Fibroblast of skin of back (primary cell): ENCODE measurements at places on chromosomes 3 and 15.

GRCh38 chr3:53675022-53675697 is 171.1 kb downstream of the CHDH start:
- no peak for DNase-seq

DNA sequence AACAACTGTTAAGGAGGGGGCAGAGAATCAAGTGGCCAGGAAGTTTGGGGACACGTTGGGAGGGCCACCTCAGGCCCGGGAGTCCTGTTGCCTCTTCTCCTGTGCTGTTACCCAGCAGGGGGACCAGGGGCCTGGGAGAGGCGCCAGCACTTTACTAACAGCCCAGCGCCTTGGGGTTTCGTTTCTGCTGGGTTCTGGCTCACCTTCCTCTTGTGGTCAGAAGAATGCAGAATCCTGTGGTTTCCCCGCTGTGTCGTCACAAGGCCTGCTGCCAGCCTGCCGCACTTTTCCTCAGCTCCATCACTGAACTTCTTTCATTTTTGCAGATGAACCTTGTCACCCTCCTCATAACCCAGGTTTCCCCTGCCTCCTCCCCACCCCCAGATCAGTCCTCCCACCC is 67.7 kb downstream of the SLC30A4 start:
- DNase-seq, result peak; percentile 94

GRCh38 chr3:64093825-64094712 is 70.8 kb upstream of the PSMD6 start:
- peak; percentile 56 for DNase-seq

DNA sequence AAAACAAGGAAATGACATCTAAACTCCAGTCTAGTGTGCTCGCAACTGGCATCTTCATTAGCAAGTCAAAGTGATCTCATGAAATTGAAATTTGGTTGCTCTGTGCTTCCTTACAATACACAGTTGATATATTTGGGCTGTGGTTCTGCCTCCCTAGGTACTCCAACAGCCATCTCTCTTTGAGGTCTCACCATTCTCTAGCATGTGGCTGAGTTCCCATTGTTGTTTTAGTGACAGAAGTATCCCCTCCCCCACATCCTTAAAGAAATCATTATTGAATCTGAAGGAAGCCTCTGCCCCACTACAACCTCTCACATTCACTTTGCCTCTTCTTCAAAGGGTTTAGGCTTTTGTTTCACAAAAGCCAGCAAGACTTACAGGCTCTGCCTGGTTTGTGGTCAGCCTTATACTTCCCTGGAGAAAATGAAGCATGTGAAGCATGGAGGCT is 516.5 kb downstream of the NLGN1 start:
- DNase-seq, result peak; percentile 16

- no peak for DNase-seq
Measured at GRCh38 chr15:92161039-92161670, 232.5 kb upstream of the ST8SIA2 start.

DNA sequence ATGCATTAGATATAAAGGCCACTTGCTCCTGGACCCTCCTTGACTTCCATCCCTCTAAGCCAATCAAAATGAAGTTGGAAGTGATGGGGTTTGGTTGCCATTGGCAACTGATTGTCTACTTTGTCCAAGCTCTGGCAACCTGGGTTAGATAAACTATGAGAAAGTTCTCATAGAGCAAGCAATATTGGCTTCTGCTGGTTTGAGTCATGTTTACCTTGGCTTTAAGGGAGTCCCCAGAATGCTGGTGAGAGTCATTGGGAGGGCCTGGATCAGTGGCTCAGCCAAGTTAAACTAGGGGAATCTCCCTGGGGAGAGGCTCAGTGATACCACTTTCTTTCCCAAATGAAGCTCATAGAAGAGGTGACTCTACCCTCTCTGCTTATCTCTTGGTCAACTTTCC is 176.3 kb upstream of the ROPN1 start:
- DNase-seq, result peak; percentile 81

DNA sequence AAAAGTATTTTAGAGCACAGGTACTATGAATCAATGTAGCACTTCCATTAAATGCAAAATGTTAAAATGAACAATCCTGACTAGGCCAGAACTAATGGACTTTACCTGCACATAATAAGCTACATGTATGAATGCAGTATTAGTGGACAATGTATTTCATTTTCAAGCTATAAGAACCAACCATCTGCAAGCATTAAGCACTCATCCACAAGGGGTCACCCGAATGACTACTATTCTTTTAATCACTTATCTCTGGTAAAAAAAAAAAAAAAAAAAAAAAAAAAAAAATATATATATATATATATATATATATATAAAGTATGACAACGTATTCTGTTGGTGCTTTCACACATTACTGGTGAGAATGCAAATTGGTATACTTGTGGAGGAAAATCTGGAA is 7.2 kb downstream of the HERC1 start:
- DNase-seq, result peak; percentile 28

- DNase-seq, result no peak
Measured at GRCh38 chr3:68757157-68757556, 175.2 kb downstream of the TAFA4 start.

GRCh38 chr15:73854265-73854664 is 19.1 kb upstream of the TBC1D21 start:
- no peak for DNase-seq

DNA sequence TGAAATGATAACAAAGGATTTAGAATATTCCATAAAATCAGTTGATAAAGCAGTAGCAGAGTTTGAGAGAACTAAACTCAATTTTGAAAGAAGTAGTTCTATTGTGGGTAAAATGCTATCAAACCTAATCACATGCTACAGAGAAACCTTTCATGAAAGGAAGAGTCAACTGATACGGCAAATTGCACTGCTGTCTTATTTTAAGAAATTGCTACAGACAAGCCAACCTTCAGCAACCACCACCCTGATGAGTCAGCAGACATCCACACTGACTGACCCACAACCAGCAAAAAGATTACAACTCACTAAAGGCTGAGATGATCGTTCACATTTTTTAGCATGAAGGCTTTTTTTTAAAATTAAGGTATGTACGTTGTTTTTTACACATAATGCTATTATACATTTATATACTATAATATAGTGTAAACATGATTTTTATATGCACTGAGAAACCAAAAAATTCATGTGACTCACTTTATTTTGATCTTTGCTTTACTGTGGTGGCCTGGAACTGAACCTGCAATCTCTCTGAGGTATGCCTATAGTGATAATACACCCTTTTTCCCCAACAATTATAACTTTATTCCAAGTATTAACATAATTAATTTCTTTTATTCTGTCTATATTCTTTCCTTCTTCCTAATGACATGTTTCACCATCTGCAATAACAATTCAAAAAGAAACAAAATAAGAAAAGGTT is 109.9 kb downstream of the TBC1D5 start:
- DNase-seq, result peak; percentile 73

DNA sequence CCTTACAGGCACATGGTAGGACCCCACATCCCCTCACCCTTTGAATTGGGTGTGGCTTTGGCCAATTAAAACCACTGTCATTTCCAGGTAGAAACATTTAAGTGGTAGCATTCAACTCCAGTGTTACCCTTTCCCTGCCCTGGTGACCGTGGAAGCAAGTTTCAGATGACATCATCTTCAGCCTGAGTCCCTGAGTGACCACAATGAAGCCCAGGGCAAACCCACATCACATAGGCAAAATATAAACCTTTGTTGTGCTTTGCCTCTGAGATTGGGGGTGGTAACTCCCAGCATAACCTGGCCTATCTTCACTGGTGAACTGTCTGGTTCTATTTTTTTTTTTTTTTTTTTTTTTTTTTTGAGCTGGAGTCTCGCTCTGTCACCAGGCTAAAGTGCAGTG is 404.0 kb upstream of the WNT5A start:
- DNase-seq, result no peak

DNA sequence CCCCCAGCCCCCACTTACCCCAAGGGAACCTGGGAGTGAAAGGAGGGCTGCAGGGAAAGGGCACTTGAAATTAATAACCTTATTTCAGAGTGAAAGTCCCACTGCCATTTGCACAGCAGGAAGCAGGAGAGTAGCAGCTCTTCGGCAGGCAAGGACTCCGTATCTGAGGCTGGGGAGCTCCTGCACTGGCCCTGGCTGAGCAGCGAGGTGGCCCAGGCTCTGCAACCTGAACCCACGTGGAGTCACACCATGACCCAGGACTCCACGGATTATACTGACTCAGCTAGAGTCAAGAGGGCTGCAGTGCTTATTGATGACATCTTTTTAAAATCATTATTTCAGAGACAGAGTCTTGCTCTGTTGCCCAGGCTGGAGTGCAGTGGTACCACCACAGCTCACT is 214.5 kb downstream of the XXYLT1 start:
- DNase-seq, result no peak

- no peak for DNase-seq
Measured at GRCh38 chr3:37303416-37303815, 129.0 kb upstream of the LRRFIP2 start.

DNA sequence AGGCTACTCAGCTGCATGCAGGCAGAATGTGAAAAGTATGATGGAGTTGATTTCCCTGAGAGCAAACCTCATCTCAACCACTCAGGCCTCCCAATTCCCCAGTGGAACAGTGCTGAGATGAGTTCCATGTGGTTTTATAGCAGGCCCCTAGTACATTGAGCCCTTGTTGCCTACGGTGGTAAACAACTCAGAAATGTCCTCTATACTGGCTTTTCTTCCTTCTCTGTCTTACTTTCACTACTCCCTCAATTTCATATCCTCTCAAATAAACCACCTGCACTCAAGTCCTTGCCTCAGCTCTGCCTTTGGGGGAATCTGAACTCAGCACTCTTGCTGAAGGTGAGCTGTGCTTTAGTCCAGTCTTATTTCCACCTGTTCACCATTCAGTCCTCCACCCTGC is 399.9 kb downstream of the PDCD6IP start:
- DNase-seq, result no peak

DNA sequence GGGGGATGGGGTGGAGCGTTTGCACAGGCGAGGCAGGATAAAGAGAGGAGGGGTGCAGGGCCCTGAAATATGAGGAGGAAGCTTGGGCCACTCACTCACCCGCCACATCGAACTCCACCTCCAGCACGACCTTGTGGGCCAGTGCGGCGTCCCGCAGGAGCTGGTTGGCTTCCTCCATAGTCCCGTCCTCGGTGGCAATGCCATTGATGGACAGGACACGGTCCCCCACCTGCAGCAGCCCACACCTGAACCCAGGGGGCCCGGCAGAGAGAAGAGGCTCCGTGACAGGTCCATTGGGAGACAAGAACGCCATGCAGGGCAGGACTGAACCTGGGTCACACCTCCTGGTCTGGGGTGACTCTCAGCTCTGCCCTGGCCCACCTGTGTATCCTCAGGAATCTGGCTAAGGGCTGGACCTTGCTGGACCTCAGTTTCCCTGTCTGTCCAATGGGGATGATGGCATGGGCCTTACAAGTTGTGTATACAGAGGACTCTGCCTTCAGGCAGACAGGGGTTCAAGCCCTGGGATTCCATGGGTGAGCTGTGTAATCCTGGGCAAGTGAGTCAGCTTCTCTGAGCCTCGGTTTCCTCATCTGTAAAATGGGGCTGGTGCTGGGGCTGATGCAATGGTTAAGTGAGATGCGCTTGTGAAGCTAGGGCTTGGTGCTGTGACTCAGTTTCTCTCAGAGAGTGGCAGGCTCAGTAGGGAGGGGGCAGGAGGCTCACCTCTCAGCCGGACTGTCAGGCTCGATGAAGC is 26.4 kb downstream of the GRIP2 start:
- no peak for DNase-seq

- DNase-seq, result peak; percentile 9
Measured at GRCh38 chr3:185423178-185423577, 60.2 kb downstream of the MAP3K13 start.

GRCh38 chr3:188929137-188929536 is 242.6 kb upstream of the TPRG1 start:
- no peak for DNase-seq

GRCh38 chr3:37492977-37493471 is 318.6 kb upstream of the LRRFIP2 start:
- peak; percentile 63 for DNase-seq

DNA sequence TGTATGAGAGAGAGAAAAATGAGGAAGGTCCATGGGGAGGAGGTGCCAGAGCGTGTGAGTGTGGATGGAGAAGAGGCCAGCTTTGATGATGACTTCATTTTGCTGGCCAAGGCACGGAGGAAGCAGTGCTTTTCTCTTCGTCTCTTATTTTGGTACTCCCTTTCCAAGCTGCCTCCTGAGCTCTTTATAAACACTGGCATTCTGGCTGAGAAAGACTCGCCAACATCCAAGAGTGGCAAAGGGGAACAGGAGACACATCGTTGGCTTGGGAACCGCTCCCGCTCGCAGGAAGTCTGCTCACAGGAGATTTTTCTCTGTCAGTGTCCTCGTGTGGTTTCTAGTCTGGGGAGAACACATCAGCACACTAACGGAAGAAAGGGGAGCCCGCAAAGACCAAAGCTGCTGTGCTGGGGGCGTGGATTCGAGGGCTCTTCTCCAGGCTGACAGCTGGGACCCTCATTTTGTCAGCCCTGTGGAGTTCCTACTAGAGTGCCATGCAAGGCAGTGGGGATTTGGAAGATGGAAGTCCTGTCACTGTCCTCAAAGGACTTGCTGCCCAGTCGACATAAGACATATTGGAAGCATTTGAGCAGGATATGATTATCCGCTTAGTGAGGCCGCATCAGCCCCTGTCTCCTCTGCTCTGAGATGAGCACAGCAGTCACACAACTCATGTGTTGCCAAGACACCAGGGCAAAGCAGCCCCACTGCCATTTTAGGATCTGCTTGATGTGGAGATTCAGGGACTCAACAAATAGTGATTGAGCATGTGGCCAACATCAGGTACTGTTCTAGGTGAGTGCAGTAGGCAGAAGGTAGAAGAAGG is 8.0 kb upstream of the SEMA4B start:
- DNase-seq, result no peak

GRCh38 chr3:135694142-135694541 is 271.4 kb upstream of the PPP2R3A start:
- DNase-seq, result no peak

GRCh38 chr3:15183011-15183410 is 23.0 kb upstream of the CAPN7 start:
- DNase-seq, result no peak

GRCh38 chr3:193826159-193826795 is 233.3 kb downstream of the OPA1 start:
- DNase-seq, result peak; percentile 46

GRCh38 chr3:15262021-15262420 is 56.0 kb downstream of the CAPN7 start:
- DNase-seq, result no peak

DNA sequence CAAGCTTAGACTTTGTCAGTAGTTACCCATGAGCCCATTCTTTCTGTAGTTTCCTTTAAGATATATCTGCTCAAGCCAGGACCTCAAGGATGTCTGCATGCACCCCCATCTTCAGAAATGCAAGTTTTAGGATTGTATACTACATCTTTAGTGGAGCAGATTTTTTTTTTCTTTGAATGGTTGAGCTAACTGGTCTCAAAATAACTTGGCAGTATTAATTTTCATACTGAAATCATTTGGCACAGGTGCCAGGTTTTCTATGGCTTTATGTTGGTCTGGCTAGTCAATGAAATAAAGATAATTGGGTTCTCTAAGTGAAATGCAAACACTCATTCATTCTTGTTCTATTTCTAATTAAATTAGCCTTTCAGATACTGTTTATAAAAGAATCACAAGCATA is 108.9 kb downstream of the ATG7 start:
- DNase-seq, result no peak
